Pancreas (tissue), 10 donors: ENCODE measurements at places on chromosomes 13 and 19. TPM values are rescaled to one million over a fixed set of nuclear protein-coding genes. Genes with fewer than 3 reads are reported as not detected.

GRCh38 chr13:48297131-48297786, 6.3 kb upstream of the RB1 start:
- no peak overlapping the region for H3K27ac ChIP-seq
- DNase-seq = no peak
- H3K36me3 ChIP-seq = no peaks in the 10 kb centered on the region
- no peak overlapping the region for H3K4me3 ChIP-seq
- H3K27me3 ChIP-seq = no peaks in the 10 kb centered on the region

DNA sequence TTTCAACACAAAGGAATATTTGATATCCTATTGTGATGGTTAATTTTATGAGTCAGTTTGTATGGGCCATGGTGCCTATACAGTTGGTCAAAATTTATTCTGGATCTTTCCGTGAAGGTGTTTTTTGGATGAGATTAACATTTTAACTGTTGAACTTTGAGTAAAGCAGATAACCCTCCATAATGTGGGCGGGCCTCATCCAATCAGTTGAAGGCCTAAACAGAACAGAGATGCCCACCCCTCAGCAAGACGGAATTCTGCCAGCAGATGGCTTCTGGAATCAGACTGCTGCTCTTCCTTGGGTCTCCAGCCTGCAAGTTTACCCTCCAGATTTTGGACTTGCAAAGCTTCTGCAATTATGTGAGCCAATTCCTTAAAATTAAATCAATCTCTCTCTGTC, 16.0 kb downstream of the CSNK1A1L start:
- no peak for DNase-seq
- no peaks in the 10 kb centered on the region for H3K4me1 ChIP-seq
- no peak overlapping the region for H3K4me3 ChIP-seq
- no peaks in the 10 kb centered on the region for H3K36me3 ChIP-seq
- no peaks in the 10 kb centered on the region for H3K27me3 ChIP-seq

DNA sequence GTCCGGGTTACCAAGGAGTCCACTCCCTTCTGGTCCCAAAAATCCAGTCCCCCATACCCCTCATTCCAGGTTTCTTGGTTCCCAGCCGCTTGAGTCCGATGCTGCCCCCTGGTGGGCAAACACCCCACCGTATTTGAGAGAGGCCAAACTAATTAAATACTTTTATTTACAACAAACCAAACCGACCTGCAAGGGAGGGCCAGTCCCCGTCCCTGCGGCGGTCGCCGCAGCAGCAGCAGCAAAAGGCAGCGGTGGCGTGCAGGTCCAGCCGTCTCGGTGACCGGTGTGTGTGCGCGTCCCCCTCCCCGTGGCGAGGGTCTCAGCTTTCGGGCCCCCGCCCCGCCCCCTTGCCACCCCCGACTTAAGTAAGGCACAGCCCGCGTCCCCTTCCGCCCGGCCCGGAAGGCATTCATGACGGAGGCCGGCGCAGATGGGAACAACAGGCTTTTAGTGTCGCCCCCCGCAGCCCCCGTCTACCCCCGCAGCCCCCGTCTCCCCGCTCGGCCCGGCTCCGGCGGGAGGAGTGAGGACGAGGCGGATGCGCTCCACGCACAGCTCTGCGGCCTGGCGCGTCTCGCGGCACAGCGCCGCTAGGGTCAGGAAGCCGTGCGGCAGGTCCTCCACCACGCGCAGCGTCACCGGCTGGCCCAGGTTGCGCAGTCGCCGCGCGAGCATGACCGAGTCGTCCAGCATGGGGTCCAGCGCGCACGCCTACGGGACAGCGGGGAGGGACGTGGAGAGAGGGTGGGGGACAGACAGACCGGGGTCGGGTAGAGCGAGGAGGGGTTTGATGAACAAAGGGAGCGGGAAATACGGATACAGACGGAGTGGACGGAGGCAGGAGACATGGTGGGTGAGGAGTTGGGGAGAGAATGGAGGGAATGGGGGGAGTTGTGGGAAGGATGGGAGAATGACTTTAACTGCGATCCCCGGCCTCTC, 11.5 kb upstream of the CNFN start:
- peak overlapping the region; percentile 52 for H3K27ac ChIP-seq
- no peaks in the 10 kb centered on the region for H3K27me3 ChIP-seq
- DNase-seq = peak; percentile 72

CYP2A7 gene
- not detected for polyA plus RNA-seq

DNA sequence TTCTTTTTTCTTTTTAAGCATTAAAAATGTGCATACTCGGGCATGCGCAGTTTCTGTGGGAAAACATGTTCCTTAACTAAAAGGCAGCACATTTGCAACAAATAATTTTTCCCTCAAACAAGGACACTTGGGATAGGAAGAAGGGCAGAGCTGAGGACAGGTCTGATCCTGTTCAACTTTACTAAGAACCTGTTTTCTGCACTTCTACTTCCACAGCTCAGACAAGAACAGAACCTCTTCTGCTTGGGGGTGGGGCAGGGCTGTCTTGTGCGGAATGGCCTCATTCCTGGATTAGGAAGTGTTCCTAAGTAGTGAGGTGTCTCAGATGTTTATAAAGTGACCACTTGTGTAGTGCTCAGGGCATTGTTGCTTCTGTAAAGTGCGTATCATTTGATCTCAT, 18.3 kb downstream of the SAFB start:
- H3K4me3 ChIP-seq = no peak overlapping the region
- no peaks in the 10 kb centered on the region for H3K27me3 ChIP-seq
- no peak for DNase-seq
- no peak overlapping the region for H3K27ac ChIP-seq

- no peak for DNase-seq
- H3K27ac ChIP-seq = no peak overlapping the region
- H3K4me1 ChIP-seq = no peaks in the 10 kb centered on the region
- no peak overlapping the region for H3K4me3 ChIP-seq
- H3K36me3 ChIP-seq = no peaks in the 10 kb centered on the region
These were observed 25.1 kb downstream of the MAN2B1 start for GRCh38 chr19:12641456-12641855.

DNA sequence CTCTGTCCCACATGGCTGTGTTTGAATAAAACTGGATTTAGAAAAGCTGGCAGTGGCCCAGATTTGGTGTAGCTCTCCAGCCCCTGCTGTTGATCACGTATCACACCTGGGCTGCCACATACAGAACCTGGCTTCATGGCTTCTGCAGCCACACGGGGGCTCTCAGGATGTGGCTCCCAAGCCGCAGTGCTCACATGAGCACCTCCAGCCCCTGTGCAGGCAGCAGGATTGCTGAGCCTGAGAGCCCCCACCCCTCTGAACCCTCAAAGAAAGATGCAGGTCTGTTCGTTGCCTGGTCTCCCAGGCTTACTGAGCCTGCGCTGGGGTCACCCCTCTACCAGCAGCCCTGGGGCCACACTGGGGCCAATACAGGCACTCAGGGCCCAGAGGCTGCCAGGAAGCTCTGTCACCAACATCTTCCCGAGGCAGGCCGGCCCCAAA, 2.7 kb downstream of the PLEKHF1 start:
- H3K4me3 ChIP-seq = no peak overlapping the region
- no peaks in the 10 kb centered on the region for H3K36me3 ChIP-seq
- no peaks in the 10 kb centered on the region for H3K27me3 ChIP-seq
- no peak overlapping the region for H3K27ac ChIP-seq

DNA sequence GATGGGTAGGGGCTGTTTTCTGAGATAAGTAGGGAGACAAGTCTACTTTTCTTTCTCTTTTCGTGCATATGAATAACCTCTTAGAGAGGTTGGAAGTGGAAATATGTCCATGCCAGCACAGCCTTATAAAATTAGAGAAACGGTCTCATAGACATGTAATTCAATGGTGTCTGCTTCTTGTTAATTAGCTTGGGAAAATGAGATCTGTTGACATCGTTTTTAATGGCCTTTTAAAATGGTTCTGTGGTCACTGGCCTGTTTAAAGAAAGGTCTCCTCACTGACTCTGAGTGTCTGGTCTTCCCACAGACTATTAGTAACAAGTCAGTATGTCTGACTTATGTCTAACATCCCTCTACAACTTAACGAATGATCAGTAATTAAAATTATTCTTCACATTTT, 487.1 kb downstream of the SLITRK6 start:
- no peak overlapping the region for H3K27ac ChIP-seq
- no peaks in the 10 kb centered on the region for H3K36me3 ChIP-seq
- no peak overlapping the region for H3K4me3 ChIP-seq
- H3K4me1 ChIP-seq = no peaks in the 10 kb centered on the region
- no peaks in the 10 kb centered on the region for H3K27me3 ChIP-seq

PDX1 gene
- 26.1 TPM for polyA plus RNA-seq

- no peak overlapping the region for H3K27ac ChIP-seq
- no peak for DNase-seq
- no peaks in the 10 kb centered on the region for H3K27me3 ChIP-seq
- H3K4me1 ChIP-seq = no peaks in the 10 kb centered on the region
- no peaks in the 10 kb centered on the region for H3K36me3 ChIP-seq
These were observed 15.4 kb downstream of the TMEM272 start for GRCh38 chr13:51829568-51829899.

- H3K27ac ChIP-seq = no peak overlapping the region
- no peak for DNase-seq
- H3K4me1 ChIP-seq = no peaks in the 10 kb centered on the region
These were observed 58.7 kb upstream of the PABPC3 start for GRCh38 chr13:25037057-25037813.

- H3K4me1 ChIP-seq = no peaks in the 10 kb centered on the region
- no peaks in the 10 kb centered on the region for H3K36me3 ChIP-seq
- no peak overlapping the region for H3K27ac ChIP-seq
- no peak overlapping the region for H3K4me3 ChIP-seq
These were observed 344.3 kb upstream of the SGCG start for GRCh38 chr13:22836475-22836874.

DNA sequence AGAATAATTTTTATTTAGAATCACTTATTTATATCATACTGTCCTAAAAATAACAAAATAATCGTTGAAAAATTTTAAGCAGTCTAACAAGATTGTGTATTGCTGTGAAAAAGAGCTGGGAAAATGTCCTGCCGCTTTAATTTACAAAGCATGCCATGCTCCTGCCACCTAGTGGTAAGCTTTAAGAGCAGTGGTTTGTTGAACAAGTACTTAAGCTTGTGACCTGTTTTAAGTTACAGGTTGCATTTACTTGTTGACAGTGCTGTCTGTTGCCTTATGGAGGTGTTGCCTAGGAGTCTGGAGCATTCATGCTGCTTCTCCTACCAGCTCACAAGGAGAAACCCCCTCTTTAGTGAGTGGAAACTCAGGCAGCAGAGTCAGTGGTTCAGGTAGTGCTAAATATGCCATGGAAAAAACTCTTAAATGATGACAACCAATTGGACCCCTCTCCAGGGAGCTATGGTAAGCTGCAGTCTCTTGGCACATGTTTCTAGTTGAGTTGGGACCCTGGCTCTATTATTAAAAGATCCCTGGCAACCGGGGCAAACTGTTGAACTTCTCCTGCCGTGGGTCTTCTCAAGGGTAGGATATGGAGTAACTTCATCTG, 68.4 kb downstream of the SPATA13 start:
- no peak overlapping the region for H3K27ac ChIP-seq
- H3K4me1 ChIP-seq = peaks cover 44% of the 10 kb centered on the region
- H3K36me3 ChIP-seq = peaks cover 17% of the 10 kb centered on the region
- no peaks in the 10 kb centered on the region for H3K27me3 ChIP-seq
- H3K4me3 ChIP-seq = no peak overlapping the region
- no peak for DNase-seq

- H3K27ac ChIP-seq = no peak overlapping the region
- H3K4me3 ChIP-seq = no peak overlapping the region
- no peaks in the 10 kb centered on the region for H3K36me3 ChIP-seq
These were observed 116.4 kb downstream of the TM9SF2 start for GRCh38 chr13:99617474-99618255.

SIGLEC12 gene
- polyA plus RNA-seq = not detected

TTC9B gene
- 0.05 TPM for polyA plus RNA-seq
